ENCODE measurements at places on chromosomes 13 and 19.
A peak's percentile ranks its signal among the peaks of the same experiment; 100 is the strongest.

GRCh38 chr13:50130123-50130946, 115.1 kb downstream of the KCNRG start:
- peak; percentile 47 for DNase-seq

DNA sequence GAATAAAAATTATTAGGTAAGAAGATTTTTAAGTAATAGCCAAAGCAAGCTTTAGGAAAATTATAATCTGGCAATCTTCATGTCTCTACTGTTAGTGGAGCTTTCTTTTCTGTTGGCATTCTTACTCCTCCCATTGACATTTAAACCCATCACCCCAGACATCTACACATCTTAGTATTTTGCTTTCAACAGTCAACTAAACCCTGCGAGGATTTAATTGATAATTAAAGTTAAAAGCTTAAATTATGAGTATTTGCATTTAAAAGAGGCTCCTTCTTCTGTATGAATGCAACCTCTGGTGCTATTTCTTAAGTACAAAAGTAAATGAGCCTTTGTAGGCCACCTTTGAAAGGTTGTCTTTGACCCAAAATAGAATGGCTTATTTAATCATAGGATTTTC, 148.1 kb downstream of the DACH1 start:
- DNase-seq = no peak

- no peak for DNase-seq
Observed at GRCh38 chr19:7444042-7444441, 44.8 kb downstream of the PEX11G start.

- DNase-seq = no peak
Observed at GRCh38 chr13:74131227-74131626, 3.0 kb downstream of the KLF12 start.

GRCh38 chr19:34480971-34481841, at the start of gene WTIP:
Gene WTIP (plus strand): TSS chr19:34481758. CDS start chr19:34481975, 217 bp downstream.
- DNase-seq = peak; percentile 93

All from Caco-2 (cell line).